ENCODE measurements at places on chromosomes 11 and 22. TPM values are rescaled to one million over a fixed set of nuclear protein-coding genes. Genes with fewer than 3 reads are reported as not detected.

The MS4A15 gene
- not detected for total RNA-seq

The OR8B4 gene
- not detected for total RNA-seq

The C22orf42 gene
- not detected for total RNA-seq

The OR51B5 gene
- not detected for total RNA-seq

The MRGPRE gene
- not detected for total RNA-seq

The RDX gene
- 56.5 TPM for total RNA-seq

The SEC14L6 gene
- total RNA-seq, result not detected

The TCP11L1 gene
- total RNA-seq, result 12.0 TPM

The RAC2 gene
- total RNA-seq, result 620 TPM

The MAP6 gene
- 0.14 TPM for total RNA-seq

The GPR83 gene
- total RNA-seq, result 0.12 TPM

The SLC15A3 gene
- 3.5 TPM for total RNA-seq

The KRTAP5-7 gene
- not detected for total RNA-seq

The MIAT gene
- 65.9 TPM for total RNA-seq

The DRD4 gene
- 1.7 TPM for total RNA-seq

The KCNQ1 gene
- 11.4 TPM for total RNA-seq

The C11orf97 gene
- not detected for total RNA-seq

The ACRV1 gene
- 0.23 TPM for total RNA-seq

The MACROD1 gene
- 17.4 TPM for total RNA-seq

The HBG2 gene
- total RNA-seq, result not detected

The DRD2 gene
- 0.30 TPM for total RNA-seq

The BMAL1 gene
- 43.5 TPM for total RNA-seq

The NFAM1 gene
- total RNA-seq, result 0.19 TPM

The KDM4D gene
- total RNA-seq, result 1.4 TPM

The C22orf15 gene
- 1.5 TPM for total RNA-seq

The OR5M11 gene
- total RNA-seq, result not detected

The DGAT2 gene
- total RNA-seq, result 3.4 TPM

The CSNK2A3 gene
- 1.3 TPM for total RNA-seq

The TMPRSS4 gene
- total RNA-seq, result not detected

The JAM3 gene
- 8.5 TPM for total RNA-seq

The CD6 gene
- total RNA-seq, result 313 TPM

The FJX1 gene
- 0.89 TPM for total RNA-seq

The OR52I1 gene
- not detected for total RNA-seq

All from activated T-cell treated with anti-CD3 and anti-CD28 coated beads, Interleukin-2, amount 50 U/mL, for 72 hours (primary cell).